HT-29 (cell line): ENCODE measurements at places on chromosomes 6 and 20.

- DNase-seq: no peak
These were observed 174.6 kb downstream of the UBE3D start for GRCh38 chr6:82891076-82891475.

DNA sequence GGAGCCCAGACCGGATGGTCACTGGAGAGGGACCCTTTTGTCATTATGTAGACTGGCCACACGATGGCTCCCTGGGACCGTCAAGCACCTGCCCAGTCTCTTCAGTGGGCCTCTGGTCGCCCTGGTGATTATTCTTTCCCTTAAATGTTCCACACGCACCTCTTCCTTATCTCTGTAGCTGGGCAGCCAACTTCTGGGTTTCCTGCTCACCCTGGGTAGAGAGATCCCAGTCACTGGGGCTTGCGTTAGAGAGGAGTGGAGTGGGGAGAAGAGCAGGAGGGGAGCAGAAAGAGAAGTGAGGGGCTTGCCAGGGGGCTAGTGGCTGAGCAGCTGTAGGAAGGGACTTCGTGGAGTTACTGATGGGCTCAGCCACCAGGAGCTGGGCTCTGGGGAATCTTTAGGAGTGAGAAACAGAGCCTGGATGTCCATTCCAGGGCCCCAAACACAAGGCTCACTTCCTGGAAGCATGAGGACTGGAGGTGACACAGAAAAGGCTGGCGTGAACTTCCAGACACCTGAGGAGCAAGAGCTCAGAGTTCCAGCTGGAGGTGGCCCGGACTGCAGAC, 150.1 kb downstream of the DHX35 start:
- peak; percentile 78 for DNase-seq

- DNase-seq: no peak
These were observed 958 bp downstream of the SERPINB1 start for GRCh38 chr6:2840749-2841061.

GRCh38 chr6:33424855-33425667, 5.2 kb downstream of the SYNGAP1 start:
- no peak for DNase-seq

DNA sequence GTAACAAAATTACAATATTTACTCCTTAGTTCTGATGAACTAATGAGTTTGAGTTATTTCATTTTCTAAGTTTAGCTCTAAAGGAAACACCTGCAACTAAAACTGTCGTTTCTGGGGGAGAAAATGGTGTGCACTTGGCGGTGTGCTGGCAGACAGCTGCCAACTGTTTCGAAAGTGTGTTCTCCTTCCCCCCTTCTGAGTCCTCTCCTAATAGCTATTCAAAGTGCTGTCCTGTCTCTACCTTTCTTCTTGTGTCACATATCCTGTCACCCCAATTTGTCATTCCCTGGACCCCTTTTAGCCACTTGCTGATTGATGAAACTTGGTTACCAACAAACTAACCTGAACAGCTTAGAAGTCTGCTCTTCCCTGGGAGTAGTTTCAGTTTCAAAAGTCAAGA, 4.9 kb upstream of the UBE2J1 start:
- DNase-seq: no peak
